KBM-7 (cell line): ENCODE measurements at places on chromosomes 6 and 20.
A peak's percentile ranks its signal among the peaks of the same experiment; 100 is the strongest.

- DNase-seq, result no peak
Measured at GRCh38 chr6:30935018-30935417, 3.0 kb upstream of the SFTA2 start.

GRCh38 chr6:114452785-114453401 is 110.1 kb upstream of the HS3ST5 start:
- no peak for DNase-seq

DNA sequence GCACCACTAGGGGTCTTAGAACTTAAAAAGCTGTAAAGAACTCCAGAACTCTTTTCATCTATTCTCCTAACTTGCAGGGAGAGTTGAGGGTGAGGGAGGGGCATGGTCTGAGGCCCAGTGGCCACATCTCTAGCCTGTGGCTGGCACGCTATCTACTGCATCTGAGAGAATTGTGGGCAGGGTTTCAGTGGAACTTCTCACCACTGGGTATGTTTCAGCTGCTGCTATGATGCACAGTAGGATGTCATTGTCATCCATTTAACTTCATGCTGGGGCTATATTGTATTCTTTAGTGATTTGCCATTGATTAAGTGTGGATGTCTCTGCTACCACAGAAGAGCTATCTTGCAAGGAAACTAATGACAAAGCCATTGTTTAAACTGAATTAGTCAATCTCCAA is 4.5 kb downstream of the TMEM14A start:
- DNase-seq, result no peak

- no peak for DNase-seq
Measured at GRCh38 chr6:110799189-110799588, 16.1 kb downstream of the CDK19 start.

DNA sequence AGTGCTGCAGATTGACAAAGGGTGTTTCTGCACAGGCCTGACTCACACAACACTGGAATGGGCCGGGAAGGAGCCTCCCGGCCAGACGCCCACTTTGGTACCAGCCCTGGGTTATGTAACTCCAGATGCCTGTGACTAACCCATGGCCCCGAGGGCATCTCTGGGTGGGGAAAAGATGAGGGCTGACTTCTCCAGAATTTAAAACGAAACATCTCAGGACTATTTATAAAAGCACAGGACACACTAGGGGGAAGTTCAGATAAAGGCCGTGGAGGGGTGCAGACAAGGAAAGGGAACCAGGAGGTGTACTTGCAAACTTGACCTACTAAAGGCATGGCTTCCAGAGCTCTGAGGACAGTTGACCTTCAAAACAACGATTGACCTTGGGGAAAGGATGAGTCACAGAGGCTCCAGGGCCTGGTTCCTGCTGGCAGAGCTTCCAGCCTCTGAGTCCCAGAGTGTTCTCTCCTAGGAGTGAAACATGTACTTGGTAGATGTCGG is 196.9 kb downstream of the NFATC2 start:
- no peak for DNase-seq

GRCh38 chr6:158061361-158061708 is 79.7 kb downstream of the SYNJ2 start:
- DNase-seq, result no peak

- no peak for DNase-seq
Measured at GRCh38 chr6:107108201-107108890, 7.0 kb downstream of the BEND3 start.

- peak; percentile 37 for DNase-seq
Measured at GRCh38 chr6:52640170-52640569, 30.7 kb upstream of the TMEM14A start.

- no peak for DNase-seq
Measured at GRCh38 chr6:137265561-137266308, 46.5 kb upstream of the IFNGR1 start.

DNA sequence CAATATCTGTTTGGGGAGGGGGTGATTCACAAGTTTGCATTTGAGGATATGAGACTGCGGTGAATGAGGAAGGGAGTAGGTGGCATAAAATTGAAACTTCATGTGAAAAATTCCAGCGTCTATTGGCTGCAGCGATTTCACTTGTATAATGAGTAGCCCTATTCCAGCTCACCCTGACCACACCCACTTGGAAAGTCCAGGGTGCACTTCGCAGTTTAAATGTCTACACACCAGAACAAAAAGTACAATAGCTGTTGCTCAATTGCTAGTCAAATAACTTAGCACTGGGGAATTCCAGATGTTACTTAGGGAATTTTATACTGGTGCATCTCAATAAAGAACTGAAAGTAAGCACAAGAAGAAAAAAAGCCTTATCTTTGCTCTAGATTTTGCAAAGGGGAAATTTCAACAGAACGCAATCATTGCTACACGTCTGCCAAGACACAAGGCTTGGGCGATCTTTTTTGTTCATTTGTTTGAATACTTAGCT is 6.3 kb downstream of the TNFAIP3 start:
- no peak for DNase-seq

DNA sequence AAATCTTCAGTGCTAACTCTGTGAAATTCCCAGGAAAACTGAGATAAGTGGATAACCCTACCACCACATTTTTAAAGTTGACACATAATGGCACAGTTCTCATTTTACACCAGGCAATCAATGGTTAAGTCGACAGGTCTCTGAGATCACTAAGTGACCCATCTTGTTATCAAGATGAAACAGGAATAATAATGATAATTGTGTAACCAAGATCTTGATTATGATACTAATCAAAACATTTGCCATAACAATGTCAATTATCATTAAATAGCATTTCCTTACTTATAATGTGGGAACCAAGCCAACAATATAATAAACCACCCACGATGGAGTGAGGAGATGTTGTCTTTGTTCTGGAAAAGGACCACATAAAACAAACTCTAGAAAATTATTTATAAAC is 541.6 kb downstream of the TFAP2B start:
- DNase-seq, result no peak

- no peak for DNase-seq
Measured at GRCh38 chr20:46984405-46984804, 89.8 kb downstream of the EYA2 start.

GRCh38 chr6:90514496-90514895 is 72.4 kb downstream of the MAP3K7 start:
- no peak for DNase-seq

- DNase-seq, result peak; percentile 77
Measured at GRCh38 chr6:142819603-142820337, 125.2 kb downstream of the HIVEP2 start.
